Body of pancreas (tissue), 4 donors: ENCODE measurements at places on chromosomes 1 and 21. TPM values are rescaled to one million over a fixed set of nuclear protein-coding genes. Genes with fewer than 3 reads are reported as not detected.

DNA sequence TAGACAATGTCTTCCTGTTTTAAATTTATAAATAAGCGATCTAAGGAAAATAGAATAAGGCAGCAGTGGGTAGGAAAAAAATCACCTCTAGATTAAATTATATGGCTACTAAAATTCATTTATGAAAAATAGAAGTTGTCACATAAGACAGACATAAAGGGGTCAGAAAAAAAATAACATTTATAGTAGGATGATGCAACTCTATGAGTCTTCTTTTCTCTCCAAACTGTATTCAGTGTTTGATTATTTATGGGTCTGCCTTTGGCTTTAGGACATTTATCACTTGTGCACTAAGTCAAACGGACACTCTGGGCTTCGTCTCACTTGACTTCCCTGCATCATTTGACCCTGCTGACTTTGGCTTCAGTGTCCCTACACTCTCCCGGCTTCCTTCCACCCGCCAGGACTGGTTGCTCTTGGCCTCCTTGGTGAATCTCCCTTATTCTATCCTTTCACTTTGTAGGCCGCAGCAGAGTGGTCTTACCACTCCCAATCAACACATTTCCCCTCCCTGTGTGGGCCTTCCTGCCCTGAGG, 47.0 kb upstream of the DESI2 start:
- no peak for DNase-seq

GRCh38 chr1:53639996-53640700, 98.8 kb downstream of the GLIS1 start:
- no peak for DNase-seq

The CD5L gene
- not detected for total RNA-seq

- no peak for DNase-seq
Observed at GRCh38 chr21:25573409-25574206, 33.7 kb downstream of the MRPL39 start.

- no peak for DNase-seq
Observed at GRCh38 chr1:172351346-172351745, 69.1 kb upstream of the C1orf105 start.

The PLA2G4A gene
- 4.7 TPM for total RNA-seq

- DNase-seq = no peak
Observed at GRCh38 chr1:4179914-4180735, 280.1 kb upstream of the C1orf174 start.

DNA sequence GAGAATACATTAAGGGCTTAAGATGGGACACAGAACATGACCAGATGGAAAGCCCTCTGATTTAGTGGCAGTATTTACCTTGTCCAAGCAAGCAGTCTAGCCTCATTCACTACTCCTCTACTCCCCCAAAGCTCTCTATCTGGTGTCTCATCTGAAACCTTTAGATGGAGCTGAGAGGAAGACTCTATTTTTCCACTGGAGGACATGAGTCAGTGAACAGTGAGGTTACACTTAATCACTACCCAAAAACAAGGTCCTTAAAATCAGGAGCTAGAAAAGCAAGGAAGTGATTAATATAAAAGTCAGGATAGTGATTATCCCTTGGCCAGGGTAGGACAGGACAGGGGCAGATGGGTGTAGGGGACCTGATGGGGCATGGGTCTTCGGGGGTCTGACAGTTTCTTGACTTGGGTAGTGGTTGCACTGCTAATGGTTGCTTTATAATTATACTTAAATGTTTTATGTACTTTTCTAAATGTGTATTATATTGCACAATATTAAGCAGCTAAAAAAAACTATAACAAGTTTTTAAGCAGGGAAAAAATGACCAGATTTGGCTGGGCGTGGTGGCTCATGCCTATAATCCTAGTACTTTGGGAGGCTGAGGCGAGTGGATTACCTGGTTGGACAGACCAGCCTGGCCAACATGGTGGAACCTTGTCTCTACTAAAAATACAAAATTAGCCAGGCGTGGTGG, 3.0 kb downstream of the PTPN22 start:
- no peak for DNase-seq
